ENCODE measurements at places on chromosomes 7 and 10. TPM values are rescaled to one million over a fixed set of nuclear protein-coding genes. Genes with fewer than 3 reads are reported as not detected.

DNA sequence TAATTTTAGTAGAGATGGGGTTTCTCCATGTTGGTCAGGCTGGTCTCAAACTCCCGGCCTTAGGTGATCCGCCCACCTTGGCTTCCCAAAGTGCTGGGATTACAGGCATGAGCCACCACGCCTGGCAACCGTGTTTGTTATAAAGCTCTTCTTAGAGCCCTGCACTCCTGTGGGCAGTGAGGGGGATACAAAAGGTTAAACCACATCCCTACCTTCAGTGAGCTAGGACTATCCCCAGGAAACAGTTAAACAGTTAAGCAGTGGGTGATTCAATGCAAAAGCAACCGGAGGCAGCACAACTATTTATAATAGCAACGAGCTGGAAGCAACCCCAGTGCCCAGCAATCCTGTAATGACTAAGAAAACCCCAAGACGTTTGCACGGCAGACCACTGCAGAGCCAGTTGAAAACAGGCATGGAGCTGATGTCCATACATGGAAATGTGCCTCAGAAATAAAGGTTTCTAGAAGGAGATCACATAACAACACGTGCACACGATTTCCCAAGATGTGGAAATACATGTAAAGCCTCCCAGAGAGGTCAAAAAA is 107.2 kb upstream of the LYZL2 start:
- no peaks in the 10 kb centered on the region for H3K4me1 ChIP-seq
- no peak overlapping the region for H3K4me3 ChIP-seq
- no peaks in the 10 kb centered on the region for H3K27me3 ChIP-seq
- H3K36me3 ChIP-seq, result no peaks in the 10 kb centered on the region

- no peak overlapping the region for H3K27ac ChIP-seq
- H3K27me3 ChIP-seq, result no peaks in the 10 kb centered on the region
- no peaks in the 10 kb centered on the region for H3K36me3 ChIP-seq
- H3K4me1 ChIP-seq, result no peaks in the 10 kb centered on the region
Observed at GRCh38 chr10:10032991-10033390, 984.7 kb upstream of the CELF2 start.

DNA sequence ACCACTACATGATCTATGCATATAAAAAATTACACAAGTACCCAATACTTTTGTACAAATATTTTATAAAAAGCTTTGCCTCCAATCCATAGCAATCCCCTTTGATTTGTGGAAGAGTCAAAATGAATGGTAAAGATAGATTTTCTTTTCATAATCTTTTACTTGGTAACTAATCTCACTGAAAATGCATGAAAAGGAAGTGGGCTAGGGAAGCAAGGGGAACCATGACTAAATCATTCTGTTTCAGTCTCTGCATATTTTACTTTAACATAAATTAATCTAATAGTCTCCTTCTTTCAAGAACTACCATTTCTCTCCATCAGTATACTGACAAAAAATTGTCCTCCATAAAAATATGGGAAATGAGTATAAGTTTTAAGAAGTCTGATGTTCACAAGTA is 96.9 kb downstream of the TES start:
- no peaks in the 10 kb centered on the region for H3K36me3 ChIP-seq
- DNase-seq, result no peak
- no peak overlapping the region for H3K27ac ChIP-seq
- H3K27me3 ChIP-seq, result no peaks in the 10 kb centered on the region
- H3K4me1 ChIP-seq, result no peaks in the 10 kb centered on the region

- H3K4me3 ChIP-seq, result peak within 1 kb of the TSS; percentile 56
- no peaks in the 10 kb centered on the region for H3K36me3 ChIP-seq
- peaks cover 9% of the 10 kb centered on the region for H3K4me1 ChIP-seq
- no peak within 1 kb of the TSS for H3K27ac ChIP-seq
- peak; percentile 94 for DNase-seq
Observed at GRCh38 chr7:73623798-73624668, at the start of gene MLXIPL. Gene MLXIPL, minus strand, starts transcription at chr7:73624522. Its CDS starts 30 bp downstream, at chr7:73624492.

The OR6B1 gene
- total RNA-seq, result not detected

All from upper lobe of right lung (tissue), 1 donor.